HFFc6 (cell line): ENCODE measurements at places on chromosomes 11 and 22. TPM values are rescaled to one million over a fixed set of nuclear protein-coding genes. Genes with fewer than 3 reads are reported as not detected.

Gene PDGFD
- 0.27 to 0.69 TPM (median 0.44 TPM) in 3 replicates for total RNA-seq

Gene MMP1
- 502 to 1,131 TPM (median 638 TPM) in 3 replicates for total RNA-seq

Gene ADAMTS15
- 0.15 to 1.0 TPM (median 0.21 TPM) in 3 replicates for total RNA-seq

Gene OR51T1
- not detected in 2 replicates for total RNA-seq

Gene NCAM1
- not detected in 3 replicates for total RNA-seq

Gene UBQLNL
- total RNA-seq, result 0.07 TPM in 1 of 3 replicates, not detected in the others

Gene TECTA
- total RNA-seq, result 0.16 and 0.17 TPM in 2 replicates

Gene UBE2L3
- total RNA-seq, result 85.2 to 85.9 TPM (median 85.4 TPM) in 3 replicates

Gene CCDC81
- total RNA-seq, result 3.9 to 10.6 TPM (median 7.5 TPM) in 3 replicates

Gene GLYAT
- total RNA-seq, result not detected in 3 replicates

Gene TSSC4
- total RNA-seq, result 56.6 to 61.3 TPM (median 56.8 TPM) in 3 replicates

Gene JAML
- not detected in 3 replicates for total RNA-seq

Gene C11orf65
- total RNA-seq, result 0.51 and 0.86 TPM in 2 replicates

Gene RIMBP3C
- total RNA-seq, result 0.15 to 0.29 TPM (median 0.17 TPM) in 3 replicates

Gene FGF3
- total RNA-seq, result not detected in 3 replicates

Gene CALCA
- total RNA-seq, result not detected in 3 replicates

Gene RAPSN
- total RNA-seq, result not detected in 2 replicates

Gene KRTAP5-11
- not detected in 3 replicates for total RNA-seq

Gene DDIAS
- 4.0 to 8.0 TPM (median 7.8 TPM) in 3 replicates for total RNA-seq

Gene CLP1
- total RNA-seq, result 14.0 and 16.1 TPM in 2 replicates

Gene LRRN4CL
- total RNA-seq, result 1.3 to 3.6 TPM (median 1.8 TPM) in 3 replicates

Gene DLG2
- 0.23 to 0.30 TPM in 2 of 3 replicates, not detected in the other for total RNA-seq

Gene CYTH4
- 0.27 TPM in 1 of 3 replicates, not detected in the others for total RNA-seq

Gene EWSR1
- total RNA-seq, result 200 to 266 TPM (median 219 TPM) in 3 replicates

Gene ARHGAP20
- total RNA-seq, result 0.42 to 0.96 TPM (median 0.43 TPM) in 3 replicates

Gene C11orf91
- total RNA-seq, result 0.36 to 0.65 TPM in 2 of 3 replicates, not detected in the other

Gene CNTF
- total RNA-seq, result 0.51 to 0.99 TPM (median 0.79 TPM) in 3 replicates

Gene POU2AF3
- total RNA-seq, result not detected in 3 replicates

Gene CD248
- total RNA-seq, result 453 to 683 TPM (median 528 TPM) in 3 replicates

Gene GAL3ST1
- not detected in 3 replicates for total RNA-seq

Gene CARD10
- total RNA-seq, result 4.6 to 5.6 TPM (median 5.1 TPM) in 3 replicates

Gene EHF
- total RNA-seq, result not detected in 3 replicates

Gene KRTAP5-2
- not detected in 3 replicates for total RNA-seq

Gene PHLDB1
- 111 to 121 TPM (median 121 TPM) in 3 replicates for total RNA-seq

Gene OR5A1
- total RNA-seq, result not detected in 3 replicates

Gene TEX54
- not detected in 3 replicates for total RNA-seq

Gene UQCR10
- total RNA-seq, result 144 to 153 TPM (median 151 TPM) in 3 replicates

Gene DDX10
- total RNA-seq, result 28.8 to 45.5 TPM (median 30.2 TPM) in 3 replicates

Gene OR8G5
- not detected in 3 replicates for total RNA-seq

Gene SHISAL1
- not detected in 3 replicates for total RNA-seq

Gene LDHAL6A
- total RNA-seq, result not detected in 3 replicates

Gene MMP12
- 0.30 to 1.2 TPM (median 0.36 TPM) in 3 replicates for total RNA-seq

Gene DEFB131B
- total RNA-seq, result not detected in 3 replicates
